ENCODE measurements at places on chromosomes 11 and 22. TPM values are rescaled to one million over a fixed set of nuclear protein-coding genes. Genes with fewer than 3 reads are reported as not detected.

The TP53AIP1 gene
- not detected for total RNA-seq

The FAT3 gene
- 41.0 TPM for total RNA-seq

The OR52I2 gene
- total RNA-seq: not detected

The OR2AG1 gene
- not detected for total RNA-seq

The MAJIN gene
- total RNA-seq: not detected

The NNMT gene
- total RNA-seq: 394 TPM

The MN1 gene
- total RNA-seq: 98.6 TPM

The DUSP8 gene
- 14.8 TPM for total RNA-seq

The CALCB gene
- total RNA-seq: not detected

The MMP7 gene
- total RNA-seq: 8.4 TPM

The KCNQ1 gene
- total RNA-seq: not detected

The RAG2 gene
- total RNA-seq: not detected

The MMP3 gene
- total RNA-seq: not detected

The MCHR1 gene
- 0.96 TPM for total RNA-seq

The DNAJB7 gene
- not detected for total RNA-seq

The ADAMTS15 gene
- total RNA-seq: 13.8 TPM

The FGF3 gene
- total RNA-seq: not detected

The ARHGEF17 gene
- 59.7 TPM for total RNA-seq

The CCDC116 gene
- 0.22 TPM for total RNA-seq

The IRAG1 gene
- total RNA-seq: 3.7 TPM

The GRAP2 gene
- total RNA-seq: 1.2 TPM

The OR4C45 gene
- not detected for total RNA-seq

The TRABD gene
- total RNA-seq: 35.7 TPM

The DTX4 gene
- 16.1 TPM for total RNA-seq

The USH1C gene
- total RNA-seq: not detected

The SAA1 gene
- total RNA-seq: 0.43 TPM

The SLC1A2 gene
- total RNA-seq: 0.14 TPM

The MICAL2 gene
- total RNA-seq: 357 TPM

The MRGPRE gene
- not detected for total RNA-seq

The LRRC75B gene
- total RNA-seq: 6.2 TPM

The CRYBB1 gene
- not detected for total RNA-seq

The ELMOD1 gene
- 0.34 TPM for total RNA-seq

The GAS2L1 gene
- 24.3 TPM for total RNA-seq

The SLC25A18 gene
- 0.55 TPM for total RNA-seq

The CRY2 gene
- 14.4 TPM for total RNA-seq

The CASP5 gene
- not detected for total RNA-seq

The OR51B2 gene
- total RNA-seq: not detected

The CARD16 gene
- total RNA-seq: 2.0 TPM

The FLRT1 gene
- 0.41 TPM for total RNA-seq

The KIRREL3 gene
- total RNA-seq: 0.91 TPM

The CCDC157 gene
- total RNA-seq: 2.9 TPM

The ZNF215 gene
- 2.1 TPM for total RNA-seq

The PHLDA2 gene
- total RNA-seq: 78.8 TPM

The CRYBA4 gene
- total RNA-seq: 2.0 TPM

The SDF2L1 gene
- 49.5 TPM for total RNA-seq

The SUSD2 gene
- total RNA-seq: 0.72 TPM

The RTN4RL2 gene
- total RNA-seq: 0.50 TPM

The PKP3 gene
- 1.1 TPM for total RNA-seq

The OR8G1 gene
- total RNA-seq: not detected

The APOBEC3F gene
- total RNA-seq: 10.4 TPM

The PATE2 gene
- total RNA-seq: not detected

The THY1 gene
- 129 TPM for total RNA-seq

The LBHD1 gene
- total RNA-seq: 8.0 TPM

The CLDN5 gene
- not detected for total RNA-seq

The AIFM3 gene
- 0.67 TPM for total RNA-seq

Data from astrocyte (in vitro differentiated cells and primary cell).